Thoracic aorta endothelial cell (primary cell): ENCODE measurements at places on chromosomes 5 and 9. TPM values are rescaled to one million over a fixed set of nuclear protein-coding genes. Genes with fewer than 3 reads are reported as not detected.

Gene GARIN3
- not detected in 2 replicates for total RNA-seq

Gene FRMD3
- total RNA-seq = 24.6 and 29.2 TPM in 2 replicates

Gene PCDHGA3
- 0.65 and 0.93 TPM in 2 replicates for total RNA-seq

Gene KCNT1
- not detected in 2 replicates for total RNA-seq

Gene CCL28
- 1.5 and 2.4 TPM in 2 replicates for total RNA-seq

Gene GCNT4
- total RNA-seq = 0.07 and 0.13 TPM in 2 replicates
